ENCODE measurements at places on chromosomes 7 and 10.
A peak's percentile ranks its signal among the peaks of the same experiment; 100 is the strongest.

DNA sequence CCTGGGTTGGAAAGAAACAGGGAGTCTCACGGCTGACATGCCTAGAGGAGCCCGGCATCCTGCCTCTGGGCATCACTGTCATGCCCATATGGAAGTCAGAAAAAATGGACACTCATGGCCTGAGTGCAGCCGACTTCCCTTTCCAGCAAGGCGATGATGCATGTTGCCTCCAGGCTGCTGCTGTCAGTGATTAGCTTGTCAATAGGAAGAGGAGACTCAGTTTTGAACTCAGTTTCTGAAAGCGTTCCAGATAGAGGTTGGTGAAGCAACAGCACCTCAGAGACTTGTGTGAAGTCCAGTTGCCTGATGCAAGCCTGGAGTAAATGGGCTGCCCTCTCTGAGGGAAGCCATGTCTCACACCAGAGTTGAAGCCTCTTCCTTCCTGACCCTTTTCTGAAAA lies 148.4 kb downstream of the TPST1 start:
- no peak for DNase-seq

DNA sequence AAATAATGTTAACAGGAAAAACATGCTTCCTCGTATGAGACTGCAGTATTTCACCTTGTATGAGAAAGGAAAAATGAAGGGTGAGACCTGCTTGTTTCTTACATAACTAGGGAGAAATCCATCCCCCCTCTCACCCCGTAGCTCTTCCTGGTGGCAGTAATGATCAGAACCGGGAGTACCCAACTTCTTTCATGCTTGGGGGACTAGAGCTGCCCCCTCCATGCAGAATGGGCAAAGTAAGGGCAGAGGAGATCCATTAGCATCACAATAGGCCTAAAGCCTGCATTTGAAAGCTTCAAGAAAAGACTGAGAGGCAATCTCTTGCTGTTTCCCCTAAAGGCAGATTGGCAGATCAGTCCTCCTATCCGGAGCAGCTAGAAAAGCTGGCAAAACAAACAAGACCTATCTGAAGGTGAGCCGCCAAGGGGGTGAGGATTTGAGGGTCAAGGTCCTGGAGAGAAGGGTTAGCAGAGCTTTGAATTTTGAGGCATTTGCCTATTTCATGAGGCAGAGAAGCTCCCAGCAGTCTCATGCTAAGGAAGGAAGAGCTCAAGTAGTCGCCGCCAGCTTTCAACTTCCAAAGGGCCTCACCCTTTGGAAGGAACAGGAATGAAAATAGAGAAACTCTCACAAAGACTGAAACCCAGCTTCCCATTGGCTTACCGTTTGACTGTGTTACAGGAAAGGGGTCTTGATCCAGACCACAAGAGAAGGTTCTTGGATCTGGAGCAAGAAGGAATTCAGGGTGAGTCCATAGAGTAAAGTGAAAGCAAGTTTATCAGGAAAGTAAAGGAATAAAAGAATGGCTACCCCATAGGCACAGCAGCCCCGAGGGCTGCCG lies 36.2 kb downstream of the BAG3 start:
- no peak for DNase-seq

DNA sequence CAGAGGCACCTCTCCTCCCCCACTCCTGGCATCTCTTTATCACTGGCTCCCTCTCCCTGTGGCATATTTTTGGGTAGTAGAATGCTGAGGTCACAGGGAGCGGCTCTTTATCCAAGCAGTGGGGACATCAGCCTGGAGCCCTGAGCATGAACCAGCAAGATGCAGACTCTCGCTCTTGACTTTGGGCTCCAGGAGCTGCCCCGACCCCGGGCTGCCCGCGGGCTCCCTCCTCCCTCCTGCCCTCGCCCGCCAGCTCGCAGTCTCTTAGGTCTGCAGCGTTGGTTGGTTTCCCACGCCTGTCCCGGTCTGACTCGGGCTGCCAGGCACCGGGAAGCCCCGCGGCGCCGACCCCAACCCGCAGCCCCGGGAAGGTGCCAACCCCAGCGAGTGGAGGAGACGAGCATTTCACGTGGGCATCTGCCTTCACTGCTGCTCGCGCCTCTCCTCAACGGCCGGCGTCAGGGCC lies 1.3 kb downstream of the INSYN2A start:
- no peak for DNase-seq

DNA sequence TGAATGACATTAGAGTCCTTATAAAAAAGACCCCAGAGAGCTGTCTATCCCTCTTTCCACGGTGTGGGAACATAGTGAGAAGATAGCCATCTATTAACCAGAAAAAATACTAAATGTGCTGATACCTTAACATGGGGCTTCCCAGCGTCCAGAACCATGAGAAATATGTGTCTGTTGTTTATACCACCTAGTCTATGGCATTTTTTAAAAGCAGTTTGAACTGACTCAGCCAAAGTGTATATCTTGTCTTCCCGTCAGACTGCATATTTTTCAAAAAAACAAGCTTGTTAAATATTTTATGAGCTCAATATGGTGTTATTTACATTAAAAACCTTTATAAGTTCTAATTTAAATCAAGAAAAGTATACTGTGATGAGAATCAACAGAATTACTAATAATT lies 255.3 kb downstream of the HGF start:
- no peak for DNase-seq

DNA sequence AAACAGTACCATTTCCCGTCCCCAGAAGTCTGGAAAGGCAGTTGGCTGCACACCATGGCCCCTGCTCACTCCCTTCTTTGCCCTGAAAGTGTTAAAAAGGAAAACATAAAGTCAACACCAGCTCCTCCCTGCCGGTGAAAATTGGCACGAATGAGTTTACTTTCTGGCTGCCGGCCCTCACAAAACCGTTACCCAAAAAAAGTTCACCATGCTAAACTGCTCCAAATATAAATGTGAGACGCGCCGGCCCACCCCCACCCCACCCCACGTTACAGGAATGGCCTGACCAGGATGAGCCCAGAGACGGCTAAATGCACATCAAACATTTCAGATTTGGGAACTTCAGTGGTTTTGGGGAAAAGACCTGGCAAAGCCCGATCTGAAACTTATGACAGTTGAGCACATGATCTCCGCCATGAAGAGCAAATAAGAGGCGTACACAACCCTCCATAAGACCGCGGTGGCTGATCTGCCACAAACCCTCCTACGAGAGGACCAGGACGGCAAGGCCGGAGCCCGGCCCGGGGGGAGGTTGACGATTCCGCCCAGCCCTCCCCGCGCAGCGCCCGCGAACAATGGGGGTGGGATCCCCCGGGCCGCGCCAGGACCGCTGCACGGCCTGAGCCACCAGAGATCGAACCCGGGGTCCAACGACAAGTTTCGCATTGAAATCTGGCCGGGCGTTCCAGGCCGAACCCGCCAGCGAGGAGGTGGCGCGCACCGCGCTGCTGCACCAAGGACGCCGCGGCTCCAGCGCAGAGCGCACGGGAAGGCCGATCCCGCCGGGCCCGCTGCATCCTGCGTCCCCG lies 952 bp downstream of the DIP2C start:
- no peak for DNase-seq

DNA sequence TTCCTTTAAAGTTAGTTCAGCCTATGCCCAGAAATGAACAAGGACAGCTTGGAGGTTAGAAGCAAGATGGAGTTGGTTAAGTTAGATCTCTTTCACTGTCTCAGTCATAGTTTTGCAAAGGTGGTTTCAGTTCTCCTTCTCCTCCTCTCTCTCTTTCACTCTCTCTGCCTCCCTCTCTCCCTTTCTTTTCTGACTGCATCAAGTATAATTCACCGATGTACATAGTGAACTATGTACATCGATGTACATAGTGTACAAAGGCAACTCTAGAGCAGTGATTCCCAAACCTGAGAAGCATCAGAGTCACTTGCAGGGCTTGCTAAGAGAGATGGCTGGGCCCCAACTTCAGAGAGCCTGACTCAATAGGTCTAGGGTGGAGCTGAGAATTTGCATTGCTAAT lies 1259.7 kb downstream of the TYW1 start:
- DNase-seq, result no peak

DNA sequence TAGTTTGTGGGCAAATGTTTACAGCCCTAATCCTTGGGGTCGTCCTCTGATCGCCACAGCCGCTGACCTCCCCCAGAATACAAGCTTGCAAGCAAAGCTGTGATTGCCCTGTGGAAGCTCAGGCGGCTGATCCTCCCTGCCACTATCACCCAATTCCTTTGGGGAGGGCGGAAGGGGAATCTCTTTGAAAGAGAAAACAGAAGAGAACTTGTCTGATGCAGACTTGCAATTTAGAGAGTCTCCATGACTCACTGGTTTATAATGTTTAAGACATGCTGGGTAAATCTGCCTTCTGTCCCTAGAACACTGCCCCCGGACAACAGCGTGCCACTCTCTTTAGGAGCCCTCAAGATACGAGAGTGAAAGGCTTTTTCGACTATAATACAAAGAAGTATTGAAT lies 75.5 kb downstream of the NRP1 start:
- DNase-seq, result peak; percentile 21

DNA sequence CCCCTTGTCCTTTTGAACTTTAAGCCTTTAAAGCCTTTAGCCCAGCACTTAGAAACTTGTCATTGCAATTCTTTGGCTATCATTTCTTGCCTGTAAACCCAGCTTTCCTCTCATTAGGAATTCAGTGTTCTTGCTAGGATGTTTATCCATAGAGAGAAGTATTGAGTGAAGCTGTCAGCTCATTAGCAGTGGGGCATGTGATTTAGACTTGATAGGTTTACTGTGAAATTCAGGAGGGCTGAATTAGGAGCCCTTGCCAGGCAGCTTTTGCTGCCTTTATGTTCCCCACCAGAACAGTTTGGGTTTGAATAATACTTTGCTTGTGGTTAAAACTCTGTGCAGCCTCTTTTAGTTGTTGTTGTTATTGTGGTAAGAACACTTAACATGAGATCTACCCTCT lies 39.5 kb downstream of the LHFPL3 start:
- no peak for DNase-seq

DNA sequence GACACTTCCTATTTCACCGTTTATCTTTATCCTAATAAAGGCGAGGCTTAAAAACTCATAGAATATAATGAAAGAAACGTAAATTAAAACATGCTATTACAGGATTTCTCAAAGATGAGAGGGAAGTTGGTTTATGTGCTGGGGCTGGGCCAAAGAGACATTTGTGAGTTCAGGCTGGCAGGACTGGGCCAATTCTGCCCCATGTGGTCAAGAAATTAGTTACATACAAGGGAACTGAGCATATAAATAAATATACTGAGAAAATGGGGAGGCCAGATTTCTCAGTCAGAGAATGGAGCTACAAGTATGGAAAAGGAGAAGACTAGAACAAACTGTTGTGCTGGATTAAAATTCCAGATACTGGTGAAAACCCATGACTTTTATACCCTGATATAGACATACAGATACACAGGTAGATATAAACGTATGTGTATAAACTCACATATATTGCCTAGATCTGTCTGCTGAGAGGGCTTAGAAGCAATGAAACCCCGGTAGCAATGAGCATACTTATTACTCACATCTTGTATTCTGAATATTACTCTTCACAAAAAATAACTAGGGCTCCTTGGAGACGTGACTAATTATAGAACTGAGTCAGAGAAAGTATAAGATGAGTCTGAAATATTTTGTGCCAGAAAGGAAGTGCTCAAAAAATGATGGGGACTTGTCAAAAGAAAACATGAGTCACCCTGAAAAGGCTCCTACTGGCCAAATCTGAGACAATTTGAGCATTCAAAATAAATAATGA lies 155.7 kb upstream of the FGFR2 start:
- peak; percentile 82 for DNase-seq

GRCh38 chr10:3465406-3465891 lies 292.9 kb upstream of the PITRM1 start:
- DNase-seq, result peak; percentile 43

DNA sequence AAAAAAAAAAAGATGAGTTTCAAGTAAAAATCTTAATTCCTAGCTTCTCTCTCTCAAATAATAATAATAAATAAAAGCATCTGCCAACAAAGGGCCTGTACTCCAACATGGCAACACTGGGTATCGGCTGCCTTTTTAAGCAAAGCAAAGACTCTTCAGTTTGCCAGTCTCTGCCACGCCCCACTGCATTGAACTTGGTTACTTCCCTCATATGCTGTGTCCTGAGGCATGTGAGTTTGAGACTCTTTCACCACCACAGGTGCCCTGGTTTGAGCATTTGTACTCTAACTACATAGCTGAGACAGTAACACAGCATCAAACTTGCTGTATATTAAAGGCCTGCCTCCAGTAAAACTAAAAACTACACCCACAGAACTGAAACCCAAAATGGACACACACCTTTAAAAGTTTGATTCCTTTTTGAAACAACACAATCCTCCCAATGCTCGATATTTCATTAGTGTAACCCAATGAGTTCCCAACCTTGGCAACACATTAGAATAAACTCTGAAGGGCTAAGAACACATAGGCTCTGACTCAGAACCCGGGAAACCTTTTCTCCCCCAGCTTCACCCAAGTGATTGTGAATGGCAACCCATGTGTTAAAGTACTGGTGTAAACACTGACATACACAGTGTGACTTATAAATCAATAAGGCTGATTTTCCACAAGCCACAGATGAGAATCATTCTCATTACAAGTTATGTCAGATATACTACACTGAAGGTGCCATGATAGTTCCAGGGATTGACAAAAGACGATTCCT lies 12.0 kb downstream of the JAZF1 start:
- DNase-seq, result no peak

GRCh38 chr10:26737730-26738129 lies 40.2 kb downstream of the PDSS1 start:
- DNase-seq, result no peak

DNA sequence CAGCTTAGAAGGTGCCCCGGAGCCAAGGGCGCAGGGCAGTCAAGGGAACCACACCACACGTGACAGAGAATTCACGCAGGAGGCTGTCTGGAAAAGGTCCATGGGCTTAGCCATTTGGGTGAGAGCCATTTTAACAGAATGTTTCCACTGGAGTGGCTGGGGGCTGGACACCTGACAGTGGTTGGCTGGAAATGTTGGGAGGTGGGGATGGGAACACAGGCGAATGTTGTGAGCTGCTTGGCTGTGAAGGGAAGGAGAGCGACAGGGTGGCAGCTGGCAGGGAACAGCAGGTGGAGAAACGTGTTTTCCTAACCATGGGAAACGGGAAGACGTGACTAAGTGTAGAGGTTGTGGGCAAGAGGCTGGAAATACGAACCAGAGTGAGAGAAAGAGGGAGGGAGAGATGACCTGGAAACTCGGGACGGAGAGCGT lies 100.5 kb upstream of the ZNF32 start:
- DNase-seq, result no peak

DNA sequence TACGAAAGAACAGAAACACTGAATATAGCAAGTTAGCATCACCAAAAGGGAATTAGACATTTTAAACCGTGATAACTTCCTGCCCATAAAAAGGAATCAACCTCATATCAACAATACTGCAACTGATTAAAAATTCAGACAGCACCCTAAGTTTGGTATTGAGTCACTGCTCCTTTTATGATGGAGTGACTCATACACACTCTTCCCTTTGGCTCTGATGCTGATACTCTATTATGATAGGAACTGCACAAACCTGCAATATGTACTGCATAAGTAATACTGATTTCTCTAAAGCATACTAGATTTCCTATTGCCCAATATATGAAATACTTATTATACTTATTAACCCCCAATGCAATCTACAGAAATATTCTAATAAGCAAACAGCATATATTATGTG lies 118.7 kb downstream of the PARD3 start:
- peak; percentile 64 for DNase-seq

DNA sequence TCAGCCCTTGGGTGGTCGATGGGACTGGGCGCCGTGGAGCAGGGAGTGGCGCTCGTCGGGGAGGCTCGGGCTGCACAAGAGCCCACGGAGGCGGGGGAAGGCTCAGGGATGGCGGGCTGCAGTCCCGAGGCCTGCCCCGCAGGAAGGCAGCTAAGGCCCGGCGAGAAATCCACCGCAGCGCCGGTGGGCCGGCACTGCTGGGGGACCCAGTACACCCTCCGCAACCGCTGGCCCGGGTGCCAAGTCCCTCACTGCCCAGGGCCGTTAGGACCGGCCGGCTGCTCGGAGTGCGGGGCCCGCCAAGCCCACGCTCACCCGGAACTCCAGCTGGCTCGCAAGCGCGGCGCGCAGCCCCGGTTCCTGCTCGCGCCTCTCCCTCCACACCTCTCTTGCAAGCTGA lies 138.4 kb downstream of the BAMBI start:
- DNase-seq, result no peak
